ENCODE measurements at places on chromosomes 4 and X.

- no peaks in the 10 kb centered on the region for H3K36me3 ChIP-seq
- no peak overlapping the region for H3K4me3 ChIP-seq
- DNase-seq = no peak
- H3K4me1 ChIP-seq = no peaks in the 10 kb centered on the region
- no peak overlapping the region for H3K27ac ChIP-seq
- no peaks in the 10 kb centered on the region for H3K27me3 ChIP-seq
These were observed 74.7 kb downstream of the UGT8 start for GRCh38 chr4:114673306-114673705.

GRCh38 chrX:40009890-40010289 lies 87.9 kb downstream of the BCOR start:
- no peak overlapping the region for H3K27ac ChIP-seq
- H3K36me3 ChIP-seq = no peaks in the 10 kb centered on the region
- no peak for DNase-seq
- H3K27me3 ChIP-seq = no peaks in the 10 kb centered on the region
- H3K4me1 ChIP-seq = peaks cover 57% of the 10 kb centered on the region

GRCh38 chr4:174420316-174420715 lies 102.0 kb downstream of the HPGD start:
- H3K27ac ChIP-seq = no peak overlapping the region
- no peak overlapping the region for H3K4me3 ChIP-seq
- H3K36me3 ChIP-seq = no peaks in the 10 kb centered on the region
- peaks cover 11% of the 10 kb centered on the region for H3K4me1 ChIP-seq
- DNase-seq = no peak
- no peaks in the 10 kb centered on the region for H3K27me3 ChIP-seq

- no peaks in the 10 kb centered on the region for H3K36me3 ChIP-seq
- peaks cover 6% of the 10 kb centered on the region for H3K4me1 ChIP-seq
These were observed 52.6 kb downstream of the RGS12 start for GRCh38 chr4:3345384-3345783.

GRCh38 chr4:24664956-24665355 lies 80.6 kb upstream of the DHX15 start:
- no peak for DNase-seq
- no peaks in the 10 kb centered on the region for H3K27me3 ChIP-seq
- H3K36me3 ChIP-seq = no peaks in the 10 kb centered on the region

- no peak overlapping the region for H3K27ac ChIP-seq
- DNase-seq = no peak
- no peaks in the 10 kb centered on the region for H3K27me3 ChIP-seq
- no peaks in the 10 kb centered on the region for H3K4me1 ChIP-seq
These were observed 76.2 kb downstream of the LNX1 start for GRCh38 chr4:53515076-53515475.

DNA sequence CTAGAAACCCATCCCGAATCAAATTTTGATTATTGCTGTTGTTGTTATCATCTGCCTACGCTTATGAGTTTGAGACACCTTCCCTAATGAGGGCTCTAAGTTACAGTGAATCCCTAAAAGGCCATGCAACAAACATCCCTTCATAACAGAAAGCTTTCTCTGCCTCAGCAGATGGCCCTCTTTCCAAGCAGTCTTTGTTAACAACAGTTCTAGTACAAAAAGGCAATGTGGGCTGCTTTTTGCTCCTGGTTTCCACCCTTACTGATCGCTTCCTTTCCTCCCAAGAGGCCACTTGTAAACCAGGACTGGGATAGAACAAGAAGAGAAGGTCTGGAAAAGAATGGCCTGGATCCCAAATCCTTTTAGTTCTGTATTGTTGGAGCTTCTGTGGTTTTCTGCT lies 24.2 kb downstream of the GPC4 start:
- H3K27me3 ChIP-seq = no peaks in the 10 kb centered on the region
- peaks cover 26% of the 10 kb centered on the region for H3K4me1 ChIP-seq
- no peak overlapping the region for H3K27ac ChIP-seq
- no peak overlapping the region for H3K4me3 ChIP-seq
